ENCODE measurements at places on chromosomes 12 and 14. TPM values are rescaled to one million over a fixed set of nuclear protein-coding genes. Genes with fewer than 3 reads are reported as not detected.

GRCh38 chr12:122523846-122524718, 2.7 kb downstream of the RSRC2 start:
- DNase-seq = no peak

DNA sequence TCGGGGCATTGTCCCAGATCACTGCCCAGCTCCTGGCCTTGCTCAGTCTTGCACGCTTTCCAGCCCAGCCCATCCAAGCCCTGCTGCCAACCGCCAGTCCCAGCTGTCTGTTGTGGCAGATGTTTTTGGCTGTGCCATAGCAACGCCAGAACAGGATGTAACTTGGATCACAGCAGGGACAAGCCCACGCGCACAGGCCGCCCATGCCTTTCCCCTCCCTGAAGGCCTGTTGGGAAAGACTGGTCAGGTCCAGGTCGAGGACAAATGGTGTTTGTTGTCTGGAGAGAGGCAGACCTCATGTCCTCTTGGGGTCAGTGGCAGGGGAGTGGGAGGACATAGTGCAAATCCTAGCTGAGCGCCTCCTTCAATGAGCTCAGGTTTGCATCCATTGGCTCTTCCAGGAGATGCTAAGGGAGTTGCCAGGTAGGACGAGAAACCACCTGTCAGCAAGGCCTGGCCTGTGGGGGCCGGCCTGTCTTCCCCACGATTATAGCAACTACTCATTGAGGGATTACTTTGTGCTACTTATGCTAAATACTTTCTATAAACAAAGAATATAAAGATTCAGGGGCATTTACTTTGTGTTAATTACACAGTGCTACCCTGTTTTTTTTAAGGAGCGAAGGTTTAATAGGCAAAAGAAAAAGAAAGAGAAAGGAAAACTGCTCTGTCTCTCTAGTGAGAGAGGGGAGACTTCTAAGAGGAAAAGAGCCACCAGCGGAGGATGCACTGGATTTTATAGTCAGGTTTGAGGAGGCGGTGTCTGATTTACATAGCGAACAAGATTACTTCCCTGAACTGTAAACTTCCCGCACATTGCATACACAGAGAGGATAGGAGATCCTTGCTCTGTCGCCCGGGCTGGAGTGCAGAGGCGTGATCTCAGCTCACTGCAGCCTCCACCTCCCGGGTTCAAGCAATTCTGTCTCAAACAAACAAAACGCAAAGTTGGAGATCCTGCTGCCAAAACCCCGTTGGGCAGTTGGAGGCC, 42.8 kb upstream of the CORO1C start:
- peak; percentile 57 for DNase-seq

Gene MIP
- not detected for total RNA-seq

Gene AKAP5
- total RNA-seq = 0.60 TPM

Gene TEX52
- not detected for total RNA-seq
